Panc1 (cell line): ENCODE measurements at places on chromosomes 13 and 19.
A peak's percentile ranks its signal among the peaks of the same experiment; 100 is the strongest.

DNA sequence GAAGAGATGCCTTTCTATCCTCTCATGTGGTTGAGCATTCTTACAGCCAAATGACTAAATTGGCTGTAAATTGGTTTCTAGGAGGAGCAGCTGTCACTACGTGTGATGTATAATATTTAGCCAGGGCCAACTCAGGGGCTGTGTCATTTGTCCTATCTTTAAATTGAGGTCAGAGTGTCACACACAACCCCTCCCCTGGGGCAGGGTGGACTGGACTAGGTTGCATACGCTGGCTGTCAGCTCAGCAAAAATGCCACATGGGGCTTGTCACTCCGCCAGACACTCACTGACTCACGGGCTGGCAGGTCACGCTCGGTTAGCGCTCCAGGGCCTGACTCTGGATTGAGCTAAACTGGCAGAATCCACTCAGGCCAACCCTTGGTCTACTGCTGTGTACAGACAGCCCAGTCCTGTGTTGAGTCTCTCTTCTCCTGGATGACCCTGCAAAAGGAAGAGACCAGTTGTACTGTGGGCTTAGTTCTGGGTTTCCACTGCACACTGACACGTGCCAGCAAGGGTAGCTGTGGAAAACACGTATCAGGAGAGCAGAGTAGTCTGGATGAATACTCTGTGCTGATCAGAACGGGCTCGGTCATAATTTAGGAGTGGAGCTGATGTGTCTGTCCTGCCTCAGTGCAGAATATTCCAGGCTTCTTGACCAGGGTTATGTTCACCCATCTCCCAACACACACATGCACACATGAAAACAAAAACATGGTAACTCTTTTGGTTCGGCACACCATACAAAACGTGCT, 29.1 kb downstream of the SHISA2 start:
- DNase-seq, result peak; percentile 46

DNA sequence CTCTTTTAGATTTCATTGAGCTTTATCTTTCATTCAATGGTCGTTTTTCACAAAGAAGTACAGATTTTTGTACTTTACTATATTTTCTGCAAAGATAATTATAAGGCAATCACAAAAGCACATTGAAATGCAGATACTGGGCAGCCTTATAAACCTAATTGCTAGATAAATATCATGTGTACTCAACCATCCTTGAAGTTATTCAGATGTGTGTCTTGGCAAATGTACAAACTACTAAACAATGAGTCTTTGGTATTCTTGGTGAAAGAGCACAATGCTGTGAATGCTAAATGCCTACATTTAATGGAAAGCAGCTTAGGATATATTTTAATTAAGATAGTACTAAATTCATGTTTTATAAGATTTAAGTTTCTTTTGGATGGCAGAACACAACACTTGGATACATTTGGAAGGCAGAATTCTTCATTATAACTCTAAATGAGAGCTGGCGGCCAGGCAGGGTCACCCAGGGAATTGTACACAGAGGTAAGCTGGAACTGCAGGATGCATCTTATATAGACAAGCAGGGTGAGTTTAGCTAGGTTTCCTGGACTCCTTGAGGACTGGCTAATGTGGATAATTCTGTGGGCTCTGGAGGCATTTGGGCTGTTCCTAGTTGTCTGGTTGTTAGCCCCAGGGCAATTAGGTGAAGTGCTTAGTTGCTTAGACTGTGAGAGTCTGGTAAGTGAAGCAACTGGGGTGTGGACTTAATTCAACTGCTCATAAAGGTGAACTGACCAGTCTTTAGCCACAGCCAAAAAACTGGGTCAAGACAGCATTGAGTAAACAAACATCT, 286.6 kb downstream of the PCDH20 start:
- no peak for DNase-seq

- DNase-seq, result no peak
These were observed 213.3 kb downstream of the KCNRG start for GRCh38 chr13:50228527-50228926.

DNA sequence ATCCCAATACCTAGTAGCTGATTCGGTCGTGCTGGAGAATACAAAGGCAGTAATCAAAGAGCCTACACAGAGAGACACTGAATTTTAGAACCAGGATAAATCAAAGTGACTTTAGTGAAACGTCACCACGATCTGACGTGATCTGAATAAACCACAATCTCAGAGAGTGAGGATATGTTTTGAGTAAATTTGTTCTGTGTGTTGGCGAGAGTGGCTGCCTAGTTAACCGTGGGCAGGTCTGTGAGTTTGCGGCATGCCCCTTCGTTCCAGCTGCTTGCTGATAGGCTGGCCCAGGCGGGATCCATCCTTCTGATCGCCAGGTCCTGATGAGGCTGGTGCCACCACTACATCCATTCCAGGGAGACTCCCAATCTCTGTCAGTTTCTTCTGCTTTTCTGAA, 40.4 kb downstream of the LRCH1 start:
- DNase-seq, result no peak

GRCh38 chr19:48656840-48657474, 11.0 kb upstream of the CA11 start:
- DNase-seq, result no peak

- DNase-seq, result no peak
These were observed 8.2 kb upstream of the BBC3 start for GRCh38 chr19:47239152-47239551.

- no peak for DNase-seq
These were observed 25.3 kb upstream of the RNASEH2B start for GRCh38 chr13:50884265-50884664.

- no peak for DNase-seq
These were observed 1.5 kb upstream of the MYADM start for GRCh38 chr19:53865918-53866864.

DNA sequence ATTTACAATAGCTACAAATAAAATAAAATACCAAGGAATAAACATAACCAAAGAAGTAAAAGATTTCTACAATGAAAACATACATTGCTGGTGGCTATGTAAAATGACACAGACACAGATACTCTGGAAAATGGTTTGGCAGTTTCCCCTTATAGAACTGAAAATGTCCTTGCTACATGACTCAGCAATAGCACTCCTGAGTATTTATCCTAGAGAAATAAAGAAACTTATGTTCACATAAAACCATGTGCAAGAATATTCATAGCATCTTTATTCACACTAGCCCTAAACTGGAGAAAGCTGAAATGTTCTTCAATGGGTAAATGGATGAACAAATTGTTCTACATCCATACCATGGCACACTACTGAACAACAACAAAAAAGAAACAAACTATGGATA, 100.2 kb upstream of the RFC3 start:
- no peak for DNase-seq

DNA sequence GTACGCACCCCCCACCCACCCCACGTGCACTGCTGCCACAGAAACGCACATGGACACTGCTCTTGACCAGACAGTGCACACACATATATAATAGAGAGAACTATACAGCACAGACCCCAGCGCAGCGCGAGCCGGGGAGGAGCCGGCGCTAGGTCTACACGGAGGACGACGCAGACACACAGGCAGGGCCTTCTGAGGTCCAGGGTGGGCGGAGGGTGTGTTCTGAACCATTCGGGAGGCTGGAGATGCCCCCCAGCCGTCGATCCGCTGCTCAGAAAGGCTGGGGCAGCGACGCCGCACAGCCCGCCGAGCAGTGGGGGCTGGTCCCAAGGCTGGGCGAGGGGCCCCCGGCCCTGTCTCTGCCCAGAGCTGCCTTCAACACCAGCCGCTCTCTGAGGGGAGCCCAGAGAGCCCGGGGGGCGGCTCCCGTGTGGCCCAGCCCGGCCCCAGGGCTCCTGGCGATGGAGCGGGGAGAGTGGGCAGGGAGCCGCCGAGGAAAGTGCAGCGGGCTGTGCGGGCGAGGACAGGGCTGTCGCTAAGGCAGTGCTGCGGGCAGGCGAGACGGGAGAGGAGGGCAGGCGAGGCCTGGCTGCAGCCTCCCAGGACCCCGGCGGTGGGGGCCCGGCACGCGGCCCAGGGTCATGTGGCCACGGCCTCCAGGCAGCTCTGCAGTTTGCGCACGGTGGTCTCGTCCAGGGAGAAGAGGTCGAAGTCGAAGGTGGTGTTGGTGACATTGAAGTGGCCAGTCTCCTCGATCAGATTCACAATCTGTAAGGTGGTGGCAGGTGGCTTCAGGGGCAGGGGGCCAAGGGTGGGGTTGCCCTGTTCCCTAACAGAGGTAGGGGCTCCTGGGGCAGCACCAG, 67.1 kb downstream of the MLLT1 start:
- DNase-seq, result no peak
